T-helper 22 cell (primary cell): ENCODE measurements at places on chromosomes 12 and 14.
A peak's percentile ranks its signal among the peaks of the same experiment; 100 is the strongest.

DNA sequence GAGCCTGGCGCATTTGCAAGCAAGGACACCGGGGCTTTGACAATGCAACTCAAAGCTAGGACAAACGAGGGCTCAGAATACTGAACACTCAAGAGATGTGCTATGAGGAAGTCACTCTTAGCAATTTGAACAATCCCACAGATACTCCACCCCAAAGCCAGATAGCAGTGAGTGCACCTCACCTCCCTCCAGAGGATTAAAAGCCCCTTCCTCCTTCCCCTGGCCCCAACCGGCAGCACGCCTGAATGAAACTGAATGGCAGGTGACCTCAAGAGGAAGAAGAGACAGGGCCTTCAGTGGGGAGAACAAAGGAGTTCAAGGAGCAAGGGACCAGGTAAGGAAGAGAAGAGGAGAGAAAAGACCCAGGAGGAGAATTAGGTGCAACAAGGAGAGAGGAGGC is 1.9 kb upstream of the KRT78 start:
- DNase-seq: no peak

DNA sequence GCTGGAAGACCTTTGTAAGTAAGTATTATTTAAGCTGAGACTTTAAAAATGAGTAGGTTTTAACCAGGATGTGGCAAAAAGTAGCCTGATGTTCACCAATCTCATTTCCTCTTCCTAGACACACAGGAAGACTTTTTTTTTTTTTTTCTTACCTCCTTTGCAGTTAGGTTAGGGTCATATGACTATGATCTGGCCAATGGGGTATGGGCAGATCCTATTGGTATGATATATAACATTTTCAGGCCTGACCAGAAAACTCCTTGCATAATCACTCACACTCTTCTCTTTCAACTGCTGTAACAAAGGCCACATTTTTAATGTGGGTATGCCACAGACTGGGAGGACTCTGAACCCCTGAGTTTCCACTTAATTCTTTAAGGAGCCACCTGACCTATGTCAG is 2.7 kb upstream of the RPS6KA5 start:
- DNase-seq: peak; percentile 15

DNA sequence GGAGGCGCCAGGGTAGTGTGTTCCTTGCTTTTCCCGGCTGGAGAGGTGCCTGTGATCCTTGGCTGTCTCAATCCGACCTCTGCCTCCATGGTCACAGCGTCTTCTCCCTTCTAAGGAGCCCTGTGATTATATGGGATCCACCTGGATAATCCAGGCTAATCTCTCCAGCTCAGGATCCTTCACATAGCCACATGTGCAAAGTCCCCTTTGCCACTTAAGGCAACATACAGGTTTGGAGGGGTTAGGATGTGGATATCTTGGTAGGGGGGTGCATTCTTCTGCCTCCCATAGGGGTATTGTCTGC is 1.2 kb upstream of the HVCN1 start:
- no peak for DNase-seq

DNA sequence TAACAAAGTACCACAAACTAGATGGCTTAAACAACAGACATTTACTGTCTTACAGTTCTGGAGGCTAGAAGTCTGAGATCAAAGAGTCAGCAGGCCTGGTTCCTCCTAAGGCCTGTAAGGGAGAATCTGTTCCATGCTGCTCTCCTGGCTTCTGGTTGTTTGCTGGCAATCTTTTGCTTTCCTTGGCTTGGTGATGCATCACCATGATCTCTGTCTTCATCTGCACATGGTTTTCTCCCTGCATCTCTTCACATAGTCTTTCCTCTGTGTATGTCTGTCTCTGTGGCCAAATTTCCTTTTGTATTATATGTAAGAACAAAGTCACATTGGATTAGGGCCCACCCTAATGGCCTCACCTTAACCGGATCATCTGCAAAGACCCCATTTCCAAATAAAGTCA is 168.5 kb downstream of the CAPZA3 start:
- no peak for DNase-seq

DNA sequence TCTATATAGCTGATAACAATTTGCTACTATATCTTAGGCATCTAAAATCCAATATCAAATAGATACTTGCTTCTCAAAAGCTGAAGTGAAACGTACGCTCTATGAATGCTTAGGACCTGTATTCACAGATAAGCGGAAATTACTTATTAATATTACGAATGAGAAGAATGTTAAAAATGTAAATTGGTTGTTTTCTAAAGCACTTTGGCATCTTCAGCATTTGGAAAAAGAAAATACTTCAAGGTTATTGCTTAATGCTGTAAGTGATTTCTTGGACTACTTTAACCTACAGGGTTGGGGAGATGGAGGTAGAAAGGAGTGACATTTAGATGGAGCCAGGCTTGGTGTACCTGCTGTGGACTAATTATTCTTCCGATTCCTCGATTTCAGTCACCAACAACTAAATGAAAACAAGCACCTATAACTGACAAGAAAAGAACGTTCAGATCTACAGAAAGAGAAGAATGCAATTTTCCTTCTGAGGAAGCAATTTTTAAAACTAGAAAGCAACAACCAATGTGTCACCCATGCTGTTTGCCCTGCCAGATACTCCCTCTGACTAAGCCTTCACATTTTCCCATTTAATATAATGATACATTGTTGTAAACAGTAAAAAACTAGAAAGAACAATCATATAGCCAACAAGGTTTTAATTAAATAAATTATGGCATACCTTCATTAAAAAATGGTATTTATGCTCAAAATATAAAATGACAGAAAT is 49.3 kb downstream of the SLC25A21 start:
- DNase-seq: no peak

DNA sequence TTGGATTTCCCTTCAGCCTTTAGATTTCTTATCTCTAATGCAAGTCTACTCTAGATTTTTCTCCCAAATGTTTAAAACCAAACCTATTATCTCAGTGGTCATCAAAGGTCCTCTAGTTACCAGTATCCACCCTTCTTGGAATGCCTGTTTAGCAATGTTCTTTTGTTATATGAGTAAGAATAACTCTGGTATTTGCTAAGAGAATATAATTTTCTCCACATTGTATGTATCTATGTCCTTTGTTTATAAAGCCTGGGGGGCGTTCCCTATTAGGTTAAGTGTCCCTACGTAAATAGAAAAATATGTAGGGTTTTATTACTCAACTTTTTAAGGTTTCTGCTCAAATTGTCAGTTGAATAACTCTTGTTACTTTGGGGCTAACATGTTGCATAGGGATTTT is 27.3 kb downstream of the PPM1A start:
- no peak for DNase-seq
